Fibroblast of mammary gland (primary cell): ENCODE measurements at places on chromosomes 5 and 9.

DNA sequence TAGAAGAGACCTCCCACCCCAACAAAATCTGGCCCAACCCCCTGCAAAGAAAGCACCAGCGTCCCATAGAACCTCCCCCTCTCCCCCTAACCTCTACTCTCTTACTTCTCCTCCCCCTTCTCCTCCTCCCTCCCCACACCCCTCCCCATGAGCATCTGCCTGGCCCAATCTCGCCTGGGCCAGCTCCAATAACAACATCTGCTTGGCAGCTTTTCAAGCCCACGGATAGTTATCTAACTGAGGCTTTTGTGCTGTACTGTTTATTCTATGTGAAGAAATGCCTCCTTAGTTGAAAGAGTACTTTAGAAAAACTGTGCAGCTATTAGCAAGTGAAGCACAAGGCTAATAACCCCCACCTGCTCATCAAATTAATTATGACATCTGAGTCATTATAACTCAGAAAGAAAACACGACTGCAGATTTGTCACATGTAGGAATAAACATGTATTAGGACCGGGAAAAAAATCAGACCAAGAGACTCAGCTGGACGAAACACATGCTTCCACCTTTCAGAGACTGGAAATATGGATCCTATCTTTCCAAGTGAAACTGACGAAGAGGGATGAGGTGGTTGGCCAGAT is 42.8 kb downstream of the NFIB start:
- DNase-seq: peak; percentile 85

DNA sequence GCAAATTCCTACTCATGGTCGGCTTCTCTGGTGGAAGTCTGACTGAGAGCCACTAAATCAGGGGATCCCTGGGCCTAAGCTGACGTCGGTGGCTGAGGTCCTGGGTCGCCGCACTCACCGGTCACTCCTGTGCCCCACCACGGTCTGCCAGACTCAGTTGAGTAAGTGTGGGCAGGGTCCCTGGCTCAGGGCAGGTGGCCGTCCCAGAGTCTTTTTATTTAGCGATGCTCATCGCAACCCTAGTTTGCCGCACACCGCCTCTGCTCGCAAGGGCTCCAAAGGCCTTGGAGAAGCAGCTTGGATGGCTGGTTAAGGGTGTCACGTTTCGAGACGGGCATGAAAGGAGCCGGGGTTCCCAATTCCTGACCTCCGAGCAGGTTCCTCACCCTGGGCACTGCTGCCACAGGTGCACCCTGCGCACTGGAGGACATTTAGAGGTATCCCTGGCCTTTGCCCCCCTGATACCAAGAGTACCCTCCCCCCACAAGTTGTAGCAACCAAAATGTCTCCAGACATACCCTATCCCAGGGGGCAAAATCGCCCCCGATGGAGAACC is 59.9 kb downstream of the NSUN2 start:
- DNase-seq: no peak

- DNase-seq: no peak
Measured at GRCh38 chr5:133406208-133406976, 205.9 kb downstream of the FSTL4 start.

- DNase-seq: no peak
Measured at GRCh38 chr5:1089621-1090040, 22.2 kb downstream of the SLC12A7 start.

GRCh38 chr5:141640698-141641097 is 3.9 kb downstream of the RELL2 start:
- no peak for DNase-seq

- DNase-seq: no peak
Measured at GRCh38 chr5:81207009-81207408, 26.1 kb upstream of the CKMT2 start.

DNA sequence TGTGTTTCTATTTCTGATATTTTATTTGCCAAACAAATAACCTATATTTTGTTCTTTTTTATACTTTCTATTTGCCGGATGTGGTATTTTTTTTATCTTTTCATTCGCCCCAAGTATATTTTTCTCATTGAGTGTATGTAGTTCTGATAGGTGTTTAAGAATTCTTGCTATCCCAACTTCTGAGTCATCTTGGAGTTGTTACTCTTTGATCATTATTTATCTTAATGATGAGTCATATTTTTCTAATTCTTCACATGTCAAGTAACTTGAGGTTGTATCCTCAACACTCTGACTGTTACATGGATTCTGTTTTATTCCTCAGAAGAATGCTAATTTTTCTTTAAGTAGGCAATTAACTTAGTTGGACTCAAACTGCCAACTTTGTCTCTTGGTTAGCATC is 498.1 kb downstream of the TLE1 start:
- peak; percentile 3 for DNase-seq

DNA sequence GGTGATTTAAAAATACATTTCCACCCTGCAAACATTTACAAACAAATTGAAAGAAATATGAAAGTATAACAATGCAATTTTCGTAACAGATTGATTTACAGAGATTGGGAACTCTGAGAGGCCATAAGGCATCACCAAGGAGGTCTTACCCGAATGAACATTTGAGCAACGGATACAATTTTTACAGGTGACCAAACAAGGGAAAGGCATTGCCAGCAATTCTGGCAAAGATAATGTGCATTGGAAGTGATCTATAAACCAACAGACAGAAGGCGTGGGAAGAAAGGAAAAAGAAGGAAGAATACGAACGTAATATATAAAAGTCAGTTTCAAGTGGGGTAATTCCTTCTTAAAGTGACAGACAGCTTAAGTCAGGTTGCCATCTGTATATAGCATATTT is 295.9 kb downstream of the CDH12 start:
- no peak for DNase-seq

DNA sequence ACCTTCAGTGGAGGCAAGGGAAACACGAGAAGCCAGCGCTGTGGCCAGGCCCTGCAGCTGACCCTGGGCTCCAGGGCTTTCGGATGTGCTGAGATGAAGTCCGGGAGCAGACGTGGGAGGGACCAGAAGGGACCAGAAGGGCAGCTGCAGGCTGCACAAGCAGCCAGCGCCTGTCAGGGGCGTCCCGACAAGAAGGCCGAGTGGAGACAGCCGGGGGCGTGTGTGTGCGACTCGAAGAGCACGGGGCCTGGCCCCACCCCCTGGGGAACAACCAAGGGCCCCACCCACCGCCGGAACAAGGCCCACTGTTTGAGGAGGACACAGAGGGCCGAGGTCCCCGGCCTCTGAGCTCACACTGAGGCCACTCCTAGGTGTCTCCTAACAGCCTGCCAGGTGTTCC is 31.4 kb downstream of the SLC12A7 start:
- DNase-seq: no peak

GRCh38 chr5:111779922-111780292 is 22.9 kb upstream of the NREP start:
- DNase-seq: peak; percentile 45

GRCh38 chr9:113026200-113026599 is 14.2 kb upstream of the ZNF883 start:
- peak; percentile 7 for DNase-seq

DNA sequence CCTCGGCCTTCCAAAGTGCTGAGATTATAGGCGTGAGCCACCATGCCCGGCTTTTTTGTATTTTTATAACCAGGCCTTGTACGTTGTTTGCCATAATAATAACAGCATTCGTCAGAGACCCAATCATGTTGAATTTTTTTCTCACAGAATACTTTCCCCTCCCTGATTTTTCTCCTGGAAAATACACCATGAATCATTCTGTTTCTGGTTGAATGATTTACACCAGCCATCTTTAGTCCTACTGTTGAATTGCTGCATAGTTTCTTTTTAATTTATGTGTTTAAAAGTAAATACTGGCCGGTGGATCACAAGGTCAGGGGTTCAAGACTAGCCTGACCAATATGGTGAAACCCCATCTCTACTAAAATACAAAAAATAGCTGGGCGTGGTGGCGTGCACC is 3.5 kb downstream of the CNOT8 start:
- DNase-seq: no peak

GRCh38 chr5:133364936-133365707 is 247.2 kb downstream of the FSTL4 start:
- DNase-seq: no peak

DNA sequence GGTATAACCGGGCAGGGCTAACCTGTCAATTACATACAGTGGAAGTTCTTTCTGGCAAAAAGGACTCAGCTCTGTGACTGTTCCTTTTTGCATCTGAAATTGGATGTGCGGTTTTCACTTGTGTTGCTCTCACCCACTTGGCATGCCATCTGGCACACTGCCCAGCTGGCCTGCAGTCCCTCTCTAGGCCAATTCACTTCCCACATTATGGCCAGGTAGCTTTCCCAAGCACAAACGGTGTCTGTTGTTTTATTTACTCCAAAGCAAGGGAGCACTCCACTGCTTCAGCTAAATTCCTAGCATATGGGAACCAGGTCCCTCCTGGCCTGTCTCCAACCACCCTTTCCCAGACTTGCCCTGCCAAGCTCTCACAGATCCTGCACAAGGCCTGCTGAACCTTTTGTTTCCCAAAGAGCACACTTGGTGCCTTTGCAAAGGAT is 132.5 kb downstream of the SEMA6A start:
- DNase-seq: peak; percentile 45

DNA sequence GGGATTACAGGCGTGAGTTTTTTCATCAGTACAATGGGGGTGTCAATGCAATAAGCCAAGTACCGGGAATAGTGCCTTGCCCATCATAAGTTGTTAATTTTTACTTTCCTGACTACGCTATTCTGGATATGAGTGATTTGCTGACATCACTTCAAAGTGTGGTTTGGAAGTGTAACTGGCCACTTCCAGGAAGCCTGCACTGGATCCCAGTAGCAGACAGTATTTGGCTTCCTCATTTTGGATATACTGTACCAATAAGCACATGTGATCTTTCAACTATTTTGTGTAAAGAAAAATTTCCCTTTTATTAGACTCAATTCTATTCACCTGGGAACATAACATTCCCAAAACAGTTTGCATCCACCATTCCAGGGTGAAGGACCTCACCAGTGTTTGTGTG is 417.7 kb upstream of the KLF4 start:
- no peak for DNase-seq

DNA sequence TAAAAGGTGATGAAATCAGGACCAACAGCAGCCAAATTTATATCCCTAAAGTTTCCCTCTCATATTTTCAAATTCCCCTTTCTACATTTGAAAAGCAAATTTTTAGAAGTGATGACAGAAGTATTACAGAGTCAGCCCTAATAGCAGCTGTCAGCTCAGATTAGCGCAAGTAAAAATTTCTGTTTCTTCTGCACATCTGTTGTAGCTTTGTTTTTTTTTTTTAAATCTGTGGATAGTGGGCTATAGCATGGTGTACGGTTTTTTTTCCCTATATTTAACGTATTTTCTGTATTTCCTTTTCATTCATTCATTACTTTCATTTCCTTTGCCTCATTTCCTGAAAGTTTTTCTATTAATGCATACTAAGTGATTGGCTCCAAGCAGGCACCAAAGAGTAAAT is 99.1 kb downstream of the MACIR start:
- no peak for DNase-seq

DNA sequence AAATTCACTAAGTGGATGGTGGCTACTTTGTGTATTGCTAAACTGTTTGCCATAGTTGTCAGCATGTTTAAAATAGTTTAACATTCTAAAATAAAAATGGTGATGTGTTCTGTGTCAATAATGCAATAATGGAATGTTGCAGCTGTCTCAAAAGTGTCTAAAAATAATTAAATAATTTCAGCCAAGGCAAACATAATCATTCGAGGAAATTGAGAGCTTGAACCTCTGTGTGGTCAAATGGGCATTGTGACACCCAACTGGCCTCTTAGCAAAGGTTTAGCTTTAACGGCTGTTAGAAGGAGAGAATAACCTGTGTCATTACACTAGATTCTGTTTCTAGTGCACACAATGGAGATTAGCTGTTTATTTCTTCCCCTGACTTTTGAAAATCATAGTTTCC is 278.5 kb downstream of the TMEM167A start:
- no peak for DNase-seq

DNA sequence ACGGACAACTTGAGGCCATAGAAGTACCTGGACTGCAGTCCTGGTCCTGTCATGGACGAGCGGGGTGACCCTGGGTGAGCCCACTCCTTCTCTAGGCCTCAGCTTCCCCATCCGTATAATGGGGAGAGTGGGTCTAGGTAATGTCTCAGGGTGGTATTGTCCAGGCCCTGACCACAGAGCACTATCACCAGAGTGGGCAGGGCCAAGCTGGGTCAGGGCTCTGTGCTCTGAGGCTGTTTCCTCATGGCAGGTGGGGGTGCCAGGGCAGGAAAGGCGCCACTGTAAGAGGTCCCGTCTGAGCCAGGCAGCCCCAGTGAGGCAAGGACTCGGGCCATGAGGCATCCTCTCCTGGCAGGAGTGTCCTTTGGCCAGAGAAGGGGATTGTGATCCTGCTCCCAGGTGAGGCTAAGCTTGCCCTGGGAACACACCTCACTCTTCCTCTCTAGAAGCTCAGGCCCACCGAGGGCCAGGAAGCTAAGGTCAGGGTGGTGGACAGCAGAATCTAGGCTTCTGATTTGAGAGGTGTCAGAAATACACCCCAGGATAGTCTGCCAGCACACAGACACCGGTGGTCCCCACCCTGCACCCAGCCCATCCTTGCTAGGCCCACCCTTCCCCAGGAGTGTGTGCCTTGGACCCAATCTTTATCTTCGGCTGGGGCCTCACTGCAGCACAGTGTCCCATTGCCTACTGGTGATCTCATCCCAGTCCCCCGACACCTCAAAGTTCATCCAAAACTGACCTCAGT is 1.5 kb upstream of the MYOZ3 start:
- no peak for DNase-seq

- peak; percentile 30 for DNase-seq
Measured at GRCh38 chr9:115267790-115268189, 149.8 kb upstream of the TNC start.

- DNase-seq: no peak
Measured at GRCh38 chr9:32783168-32783891, at the start of gene TMEM215. Gene TMEM215 (plus strand): TSS chr9:32783540. CDS start chr9:32784184, 644 bp downstream.

DNA sequence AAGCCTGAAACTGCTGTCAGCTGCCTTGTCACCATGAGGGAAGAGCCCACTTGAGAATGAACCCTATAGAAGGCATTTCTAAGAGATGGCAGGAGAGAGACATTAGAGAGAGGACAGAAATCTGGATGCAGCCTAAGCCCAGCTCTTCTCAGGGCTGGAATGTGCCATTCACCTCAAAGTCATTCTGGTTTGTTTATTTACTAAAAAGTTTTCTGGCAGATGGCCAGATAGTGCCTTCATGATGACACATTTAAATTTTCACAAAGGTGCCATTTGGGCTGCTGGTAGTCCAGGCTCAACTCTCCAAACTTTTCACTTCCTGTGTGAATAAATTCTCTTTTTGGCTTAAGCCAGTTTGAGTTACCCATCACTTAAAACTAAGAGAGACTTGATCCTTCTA is 144.6 kb upstream of the ZNF366 start:
- peak; percentile 11 for DNase-seq

DNA sequence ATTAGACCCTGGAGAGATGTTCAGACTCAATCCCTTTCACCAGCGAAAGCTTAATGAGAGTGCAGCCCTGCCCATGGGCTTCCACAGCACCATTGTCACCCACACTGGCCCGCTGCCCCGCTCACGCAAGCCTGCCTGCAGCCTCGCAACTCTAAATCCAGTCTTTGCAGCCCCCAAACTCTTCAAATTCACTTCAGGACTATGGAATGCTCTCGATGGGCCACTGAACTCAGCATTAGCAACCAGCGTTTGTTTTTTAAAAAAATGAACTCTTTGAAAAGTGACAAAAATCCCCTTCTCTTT is 17.1 kb downstream of the DCANP1 start:
- no peak for DNase-seq
